Activated T-cell treated with anti-CD3 and anti-CD28 coated beads for 4 hours (primary cell): ENCODE measurements at places on chromosomes 7 and 10.

DNA sequence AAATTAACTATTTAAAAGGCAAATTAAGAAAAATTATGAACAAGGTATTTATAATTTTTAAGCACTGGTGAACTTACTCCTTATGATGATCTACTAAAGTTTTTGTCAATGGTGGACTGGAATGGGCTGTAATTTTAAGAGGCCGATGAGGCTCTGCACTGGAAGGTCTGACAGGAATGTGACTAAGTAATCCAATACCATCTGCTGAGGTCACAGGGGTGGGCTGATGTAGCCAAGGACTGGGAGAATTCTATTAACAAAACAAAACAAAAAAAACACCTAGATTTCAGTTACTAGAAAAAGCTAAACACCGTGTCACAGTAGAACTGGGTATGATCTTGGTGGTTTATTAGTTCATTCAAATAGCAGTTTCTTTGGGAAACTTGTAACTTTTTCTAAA, 75.9 kb downstream of the NRBF2 start:
- DNase-seq, result no peak

DNA sequence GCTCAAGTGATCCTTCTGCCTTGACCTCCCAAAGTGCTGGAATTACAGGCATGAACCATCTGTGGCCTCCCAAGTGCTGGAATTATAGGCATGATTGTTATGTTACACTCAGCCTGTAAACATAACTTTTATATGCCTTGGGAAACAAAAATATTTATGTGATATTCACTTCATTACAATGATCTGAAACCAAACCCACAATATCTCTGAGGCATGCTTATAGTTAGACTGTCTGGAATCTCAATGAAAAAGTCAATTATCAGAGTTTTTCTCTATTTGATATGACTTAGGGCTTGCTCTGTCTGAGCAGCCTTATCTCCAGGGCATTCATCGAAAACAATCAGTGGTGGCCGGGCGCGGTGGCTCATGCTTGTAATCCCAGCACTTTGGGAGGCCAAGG, 195.3 kb upstream of the MYO3A start:
- DNase-seq, result no peak

- DNase-seq, result no peak
Measured at GRCh38 chr10:128712661-128713400, 586.6 kb upstream of the MKI67 start.

DNA sequence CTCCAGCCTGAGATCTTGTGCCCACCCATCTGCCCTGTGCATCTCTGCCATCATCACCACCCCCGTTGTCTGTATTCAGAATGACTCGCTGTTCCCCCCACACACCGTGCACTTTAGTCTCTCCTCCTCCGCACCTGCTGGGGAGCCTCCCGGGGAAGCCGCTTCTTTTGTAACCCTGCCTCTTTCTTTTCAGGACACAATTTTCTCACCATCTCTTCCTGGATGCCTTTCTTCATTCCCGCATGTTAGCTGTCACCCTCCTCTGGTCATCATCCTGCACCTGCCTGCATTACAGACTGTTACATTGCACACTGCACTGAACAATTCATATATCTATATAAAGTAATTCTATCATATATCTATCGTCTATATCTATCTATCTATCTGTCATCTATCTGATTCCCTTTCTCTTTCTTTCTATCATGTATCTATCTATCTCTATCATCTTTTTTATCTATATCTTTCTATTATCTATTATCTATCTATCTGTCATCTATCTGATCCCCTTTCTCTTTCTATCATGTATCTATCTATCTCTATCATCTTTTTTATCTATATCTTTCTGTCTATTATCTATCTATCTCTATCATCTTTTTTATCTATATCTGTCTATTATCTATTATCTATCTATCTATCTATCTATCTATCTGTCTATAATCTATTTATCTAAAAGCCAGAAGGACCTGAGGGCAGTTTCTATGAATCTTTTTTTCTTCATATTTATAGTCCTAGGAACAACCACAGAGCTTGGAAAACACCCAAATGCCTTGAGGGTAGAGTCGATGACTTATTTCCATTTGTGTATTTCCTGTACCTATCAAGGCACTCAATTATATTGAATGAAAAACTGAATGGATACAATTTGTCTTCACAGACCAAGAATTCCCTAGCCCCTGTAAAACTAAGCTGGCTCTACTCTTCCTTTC, 642.5 kb downstream of the ACTR3B start:
- DNase-seq, result no peak

- DNase-seq, result no peak
Measured at GRCh38 chr7:42269161-42269560, 32.2 kb upstream of the GLI3 start.

GRCh38 chr10:112456533-112456932, 9.5 kb downstream of the VTI1A start:
- no peak for DNase-seq

DNA sequence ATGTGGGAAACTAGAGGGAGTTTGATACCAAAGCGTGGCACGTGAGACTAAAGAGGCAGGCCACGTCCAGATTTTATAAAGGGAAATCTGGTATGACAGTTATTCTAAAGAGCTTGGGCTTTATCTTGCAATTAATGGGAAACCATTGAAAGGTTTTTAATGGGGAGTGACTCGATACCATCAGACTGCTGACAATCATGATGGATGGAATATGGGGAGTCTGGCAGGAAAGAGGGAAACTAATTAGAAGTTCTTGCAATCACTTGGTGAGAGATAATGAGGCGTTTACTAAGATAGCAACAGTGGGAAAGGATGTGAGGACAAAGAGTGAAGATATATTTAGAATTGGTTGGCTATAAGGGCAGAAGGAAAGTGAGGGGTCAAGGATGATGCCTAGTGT, 94.0 kb downstream of the MBL2 start:
- no peak for DNase-seq

GRCh38 chr10:98609265-98609664, 162.5 kb upstream of the HPS1 start:
- DNase-seq, result no peak

DNA sequence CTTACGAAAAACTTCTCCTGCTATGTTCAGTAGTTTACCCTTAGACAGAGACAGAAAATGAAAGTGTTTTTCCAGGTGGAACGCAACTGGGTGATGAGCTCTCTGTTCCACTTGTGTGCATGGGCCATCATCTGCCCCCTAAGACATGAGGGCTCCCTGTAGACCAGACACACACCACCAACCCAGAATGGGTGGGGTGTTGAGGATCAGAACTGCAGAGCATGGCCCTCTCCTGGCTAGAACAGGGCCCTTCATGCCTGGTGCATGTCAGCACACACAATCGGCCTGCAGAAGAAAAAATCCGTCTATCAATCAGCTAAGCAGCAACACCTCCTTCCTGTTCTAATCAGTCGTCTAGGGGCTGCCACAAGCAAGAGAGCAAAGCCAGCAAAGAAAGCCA, 186.2 kb upstream of the INHBA start:
- DNase-seq, result no peak

DNA sequence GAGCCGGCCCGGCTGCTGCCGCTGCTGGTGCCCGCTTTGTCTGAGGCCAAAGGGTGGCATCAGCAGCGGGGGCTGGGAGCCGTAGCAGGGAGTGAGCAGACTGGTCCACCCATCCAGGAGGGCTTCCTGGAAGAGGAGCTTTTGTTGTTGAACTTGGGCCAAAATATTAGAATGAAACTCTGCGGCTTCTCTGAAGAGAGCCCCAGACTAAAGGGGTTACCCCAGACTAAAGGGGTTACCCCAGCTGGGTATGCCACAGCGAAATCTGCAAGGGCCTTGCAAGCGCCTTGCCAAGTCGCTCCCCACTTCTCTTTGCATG, 154.7 kb upstream of the ZMIZ1 start:
- no peak for DNase-seq

- DNase-seq, result no peak
Measured at GRCh38 chr7:73350306-73351068, 22.5 kb downstream of the FKBP6 start.

- no peak for DNase-seq
Measured at GRCh38 chr10:95840681-95841080, 67.1 kb upstream of the CC2D2B start.

GRCh38 chr7:127536741-127537140, 48.7 kb downstream of the GCC1 start:
- DNase-seq, result no peak

DNA sequence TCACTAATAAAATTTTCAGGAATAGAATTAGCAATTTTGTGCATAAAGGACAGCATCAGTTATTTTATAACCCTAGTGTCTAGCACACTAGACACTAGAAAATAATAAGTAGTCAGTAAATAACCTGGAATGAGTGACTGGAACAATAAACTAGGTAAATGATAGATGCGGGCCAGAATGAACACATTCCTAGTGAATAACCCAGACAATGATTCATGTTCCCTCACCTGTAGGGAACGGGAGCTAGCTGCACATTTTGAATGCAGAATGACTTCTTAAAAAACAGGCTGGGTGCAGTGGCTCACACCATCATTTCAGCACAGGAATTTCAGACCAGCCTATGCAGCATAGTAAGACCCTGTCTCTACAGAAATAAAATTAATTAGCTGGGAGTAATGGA, 3.2 kb upstream of the ATOH7 start:
- no peak for DNase-seq

DNA sequence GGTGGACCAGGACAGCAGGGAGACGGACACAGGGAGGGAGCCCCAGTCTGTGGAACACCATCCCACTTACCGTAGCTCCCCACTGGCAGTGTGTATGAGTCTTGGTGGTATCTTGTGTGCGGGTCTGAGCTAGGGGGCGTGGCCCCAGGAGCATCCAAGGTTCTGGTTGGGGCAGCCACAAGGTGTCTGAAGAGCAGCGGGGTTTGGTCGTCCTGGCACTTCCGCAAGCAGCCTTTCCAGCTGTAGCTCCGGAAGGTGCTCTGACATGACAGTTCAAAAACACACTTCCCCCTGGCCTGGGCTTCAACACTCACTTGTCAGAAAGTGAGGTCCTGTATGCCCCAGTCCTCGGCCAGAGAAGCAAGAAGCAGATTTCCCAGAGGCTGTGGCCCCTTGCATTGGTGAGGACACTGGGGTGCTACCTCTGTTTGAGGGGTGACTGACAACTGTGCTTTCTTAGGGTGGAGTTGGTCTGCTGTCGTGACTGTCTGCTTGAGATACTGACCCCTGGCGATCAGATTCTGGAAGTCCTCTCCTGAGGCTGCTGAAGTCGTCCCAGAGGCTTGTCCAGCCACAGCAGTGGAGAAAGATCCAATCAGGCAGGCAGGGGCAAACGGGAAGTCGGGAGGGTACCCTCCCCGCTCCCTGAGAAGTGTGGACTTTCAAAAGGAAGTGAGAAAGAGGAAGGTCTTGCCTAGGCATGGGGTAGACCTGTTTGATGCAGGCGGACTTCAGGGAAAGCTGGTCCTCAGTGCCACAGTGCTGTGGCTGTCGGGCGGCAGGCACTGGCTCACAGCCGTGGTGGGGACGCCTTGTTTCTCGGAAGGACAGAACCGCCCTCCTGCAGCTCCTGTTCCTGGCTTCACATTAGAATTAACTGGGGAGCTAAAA, 51.4 kb upstream of the PFKFB3 start:
- no peak for DNase-seq

DNA sequence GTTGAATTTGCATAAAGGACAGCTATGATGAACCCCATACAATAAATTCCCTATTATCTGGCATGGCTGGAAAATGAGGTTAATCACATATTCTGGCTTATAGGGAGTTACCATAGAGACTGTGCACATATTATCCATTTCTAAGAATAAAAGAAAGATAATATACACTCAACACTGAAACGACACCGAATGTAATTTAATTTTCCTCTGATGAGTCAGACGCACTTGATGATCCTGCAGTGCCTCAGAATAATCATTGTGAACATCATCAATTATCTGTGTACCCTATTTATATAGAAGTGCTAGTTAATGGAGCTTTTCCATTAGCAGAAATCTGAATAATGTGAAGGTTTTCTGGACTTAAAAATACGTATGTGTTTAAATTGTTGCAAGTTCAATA, 60.2 kb downstream of the SGCE start:
- no peak for DNase-seq

- DNase-seq, result no peak
Measured at GRCh38 chr10:132037676-132037975, 28.1 kb upstream of the JAKMIP3 start.

GRCh38 chr10:57628592-57629284, 639.0 kb downstream of the IPMK start:
- no peak for DNase-seq

DNA sequence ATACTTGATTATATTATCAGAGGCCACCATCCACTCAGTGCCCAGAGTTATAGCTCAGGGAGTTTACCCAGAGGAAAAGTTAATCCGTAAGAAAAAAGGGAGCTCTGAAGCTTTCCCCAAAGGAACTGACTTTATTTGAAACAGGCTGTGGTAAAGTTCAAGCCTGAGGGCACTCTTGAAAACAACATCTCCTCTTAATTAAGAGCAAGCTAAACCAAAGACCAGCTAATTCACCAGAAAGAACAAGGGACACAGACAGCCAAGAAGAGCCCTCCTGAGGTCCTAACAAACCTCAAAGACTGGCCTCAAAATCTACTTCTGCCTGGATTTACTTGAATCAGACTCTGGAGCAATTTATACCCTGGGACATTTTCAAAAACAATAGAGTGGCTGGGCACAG, 159.6 kb upstream of the CHST15 start:
- DNase-seq, result no peak

GRCh38 chr7:26365077-26365900, 73.6 kb downstream of the SNX10 start:
- peak; percentile 46 for DNase-seq

- DNase-seq, result no peak
Measured at GRCh38 chr10:128614016-128614605, 487.9 kb upstream of the MKI67 start.

DNA sequence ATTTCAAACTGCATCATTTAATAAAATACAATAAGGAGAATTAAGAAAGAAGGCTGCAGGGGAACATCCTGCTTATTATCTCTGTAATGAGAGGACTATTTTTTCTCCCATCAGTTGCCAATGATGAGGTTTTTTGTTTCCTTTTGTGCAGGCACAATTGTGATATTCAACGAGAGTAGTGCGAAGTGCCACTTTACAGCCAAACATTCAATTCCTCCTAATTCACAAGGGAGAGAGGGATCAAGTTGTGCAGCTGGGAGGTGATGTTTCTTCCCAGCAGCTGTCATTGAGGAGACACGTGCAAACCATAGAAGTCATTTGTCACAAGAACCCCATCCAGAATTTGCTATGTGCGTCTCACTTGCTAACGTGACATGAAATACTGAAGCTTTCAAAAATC, 81.6 kb upstream of the ICA1 start:
- no peak for DNase-seq

DNA sequence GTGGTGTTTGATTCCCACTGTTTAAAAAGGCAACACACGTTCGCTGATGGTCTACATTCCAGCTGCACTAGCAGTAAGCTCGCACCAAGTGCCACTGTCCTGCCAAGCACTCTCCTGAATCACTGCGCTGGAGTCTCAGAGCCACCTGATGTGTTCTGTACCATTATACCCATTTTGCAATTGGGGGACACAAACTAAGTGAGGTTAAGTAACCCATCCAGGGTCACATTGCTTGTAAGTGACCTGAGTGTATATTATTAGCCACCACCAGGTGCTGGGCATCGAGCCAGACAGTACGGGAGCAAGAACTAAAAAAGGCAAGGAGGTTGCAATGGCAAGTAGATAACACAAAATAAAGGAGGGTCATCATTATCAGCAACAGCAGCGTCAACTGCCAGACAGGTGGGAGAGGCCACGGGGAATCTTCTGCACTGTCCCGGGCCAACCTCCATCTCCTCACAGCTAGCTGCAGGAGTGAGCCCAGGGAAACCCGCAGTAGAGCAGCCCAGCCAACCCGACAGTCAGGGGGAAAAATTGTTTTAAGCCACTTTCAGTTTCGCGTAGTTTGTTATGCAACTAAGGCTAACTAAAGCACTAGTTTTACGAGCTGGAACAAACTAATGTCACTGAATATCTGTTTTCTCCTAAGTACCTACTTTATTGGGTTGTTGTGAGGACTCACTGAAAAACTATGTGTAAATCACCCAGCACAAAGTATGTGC, 712 bp upstream of the CPVL start:
- no peak for DNase-seq
